NCI-H1930 (cell line): ENCODE measurements at places on chromosomes 12 and 14.

DNA sequence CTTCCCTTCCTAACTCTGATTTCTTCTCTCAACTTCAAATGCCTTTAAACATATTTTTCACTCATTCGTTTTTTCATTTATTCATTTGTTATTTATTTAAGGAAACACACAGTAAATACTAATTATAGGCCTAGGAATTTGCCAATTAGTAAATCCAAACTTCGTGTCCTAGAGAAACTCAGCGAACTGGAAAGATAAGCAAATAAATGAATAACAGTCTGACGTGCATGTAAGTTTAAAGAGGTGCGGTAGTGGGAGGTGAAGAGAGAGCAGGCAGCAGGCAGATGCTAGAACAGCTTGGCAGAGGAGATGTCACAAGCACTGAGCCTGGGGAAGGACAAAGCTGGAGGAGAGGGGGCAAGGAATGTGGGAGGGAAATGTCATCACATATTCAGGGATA is 228.2 kb downstream of the DPY19L2 start:
- DNase-seq, result no peak

DNA sequence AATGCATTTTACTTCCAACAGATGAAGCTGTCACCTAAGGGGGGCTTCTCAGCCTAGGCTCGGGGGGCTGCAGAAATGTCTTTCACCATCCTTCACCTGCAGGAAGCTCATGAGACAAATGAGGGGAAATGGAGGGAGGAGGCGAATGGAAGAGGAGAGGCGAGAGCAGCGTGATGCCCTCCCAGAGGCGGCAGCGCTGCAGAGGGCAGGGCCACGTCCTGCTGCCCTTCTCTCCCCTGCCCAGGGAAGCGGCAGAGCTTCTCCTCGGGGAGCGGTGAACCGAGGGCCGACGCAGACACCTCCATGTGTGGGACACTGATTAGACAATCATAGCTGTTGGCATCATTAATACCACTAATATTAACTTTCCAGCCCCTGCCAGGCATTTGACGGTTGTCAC is 78.3 kb downstream of the SERPINA3 start:
- DNase-seq, result no peak

DNA sequence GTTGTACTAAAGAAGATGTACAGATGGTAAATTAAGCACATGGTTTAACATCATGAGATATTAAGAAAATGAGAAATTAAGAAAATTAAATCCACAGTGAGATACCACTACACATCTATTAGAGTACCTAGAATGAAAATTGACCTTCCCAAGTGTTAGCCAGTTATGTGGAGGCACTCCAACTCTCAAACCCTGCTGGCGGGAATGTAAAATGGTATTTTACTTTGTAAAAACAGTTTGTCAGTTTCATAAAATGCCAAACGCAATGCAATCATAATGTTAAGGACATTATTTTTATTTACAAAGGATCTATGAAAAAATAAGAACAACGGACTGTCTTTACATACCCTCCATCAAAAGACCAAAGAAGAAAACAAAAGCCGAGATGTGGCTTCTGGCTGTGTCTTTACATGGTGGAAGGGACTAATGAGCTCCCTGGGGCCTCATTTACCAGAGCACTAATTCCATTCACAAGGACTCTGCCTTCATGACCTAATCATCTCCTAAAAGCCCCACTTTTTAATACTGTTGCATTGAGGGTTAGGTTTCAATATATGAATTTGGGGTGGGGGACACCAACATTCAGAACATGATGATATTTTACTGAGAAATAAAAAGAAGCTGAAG is 1178.7 kb downstream of the AACS start:
- DNase-seq, result no peak

- no peak for DNase-seq
These were observed 27.1 kb downstream of the CLIP1 start for GRCh38 chr12:122395319-122395718.

DNA sequence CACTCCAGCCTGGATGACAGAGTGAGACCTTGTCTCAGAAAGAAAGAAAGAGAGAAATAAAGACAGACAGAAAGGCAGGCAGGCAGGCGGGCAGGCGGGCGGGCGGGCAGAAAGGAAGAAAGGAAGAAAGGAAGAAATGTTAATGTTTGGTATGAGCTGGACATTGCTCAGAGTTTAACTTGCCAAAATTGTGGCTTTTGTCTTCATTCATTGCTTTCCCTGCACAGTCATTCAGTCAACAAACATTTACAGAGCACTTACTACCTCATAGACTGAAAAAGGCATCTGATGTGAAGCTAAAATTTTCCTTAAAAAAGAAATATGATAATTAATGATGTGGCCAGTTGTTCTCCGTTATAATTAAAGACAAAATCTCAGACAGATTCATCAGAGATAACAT is 247.1 kb downstream of the SPTSSA start:
- no peak for DNase-seq

- no peak for DNase-seq
These were observed 246.0 kb downstream of the ZFP36L1 start for GRCh38 chr14:68546839-68547238.

DNA sequence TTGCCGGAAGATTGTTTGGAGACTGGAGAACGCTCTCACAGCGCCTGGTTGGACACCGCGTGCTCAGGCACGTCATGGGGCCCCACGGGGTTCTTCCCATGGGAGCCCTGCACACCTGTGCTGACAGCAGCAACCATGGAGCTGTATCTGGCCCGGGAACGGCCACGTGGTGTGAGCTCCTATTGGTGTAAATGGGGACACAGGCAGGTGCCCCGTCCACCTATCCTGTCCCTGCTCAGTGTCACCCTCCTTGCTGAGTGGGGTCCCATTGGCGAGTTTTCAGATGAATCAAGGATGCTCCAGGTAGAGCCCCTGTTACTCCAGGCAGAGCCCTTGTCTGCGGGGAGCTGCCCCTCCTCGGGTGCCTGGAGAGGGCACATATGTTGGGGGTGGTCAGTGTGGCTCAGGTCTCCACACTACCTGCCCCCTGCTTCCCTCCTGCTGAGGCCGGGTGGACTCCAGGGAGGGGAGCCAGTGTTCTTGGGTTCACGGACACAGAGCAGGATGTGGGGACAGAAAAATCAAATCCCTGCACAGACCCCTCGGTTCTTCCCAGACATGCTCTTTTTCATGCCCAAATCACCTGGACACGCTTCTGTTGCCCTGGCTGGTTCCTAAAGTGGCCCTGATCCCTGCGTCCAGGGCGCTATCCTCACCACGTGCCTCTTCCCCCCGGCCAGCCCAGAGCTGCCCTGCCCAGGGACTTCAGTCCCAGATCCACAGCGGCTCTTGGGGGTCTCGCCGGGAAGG is 250.1 kb downstream of the ADGRD1 start:
- DNase-seq, result no peak

GRCh38 chr12:104756901-104757300 is 201.2 kb downstream of the SLC41A2 start:
- DNase-seq, result no peak

DNA sequence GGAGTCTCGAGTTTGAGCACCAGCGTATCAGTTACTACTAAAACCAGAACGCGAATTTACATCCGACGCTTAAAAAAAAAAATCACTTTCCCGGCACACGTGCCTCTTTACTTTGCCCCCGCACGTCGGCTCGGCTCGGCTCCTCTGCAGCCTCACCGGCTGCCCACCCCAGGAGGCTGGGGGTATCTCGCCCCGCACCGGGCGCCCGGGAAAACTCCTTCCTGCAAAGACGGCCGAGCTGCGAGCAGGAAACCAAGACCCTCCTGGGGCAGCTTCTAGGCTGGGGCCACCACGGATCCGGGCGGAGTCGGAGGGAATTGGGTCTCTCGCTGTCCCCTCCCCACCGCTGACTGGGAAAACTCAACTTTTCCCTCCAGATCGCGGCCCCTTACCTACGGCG is 610 bp downstream of the VSIG10 start:
- no peak for DNase-seq

GRCh38 chr14:77194706-77195105 is 13.1 kb downstream of the TMEM63C start:
- no peak for DNase-seq

DNA sequence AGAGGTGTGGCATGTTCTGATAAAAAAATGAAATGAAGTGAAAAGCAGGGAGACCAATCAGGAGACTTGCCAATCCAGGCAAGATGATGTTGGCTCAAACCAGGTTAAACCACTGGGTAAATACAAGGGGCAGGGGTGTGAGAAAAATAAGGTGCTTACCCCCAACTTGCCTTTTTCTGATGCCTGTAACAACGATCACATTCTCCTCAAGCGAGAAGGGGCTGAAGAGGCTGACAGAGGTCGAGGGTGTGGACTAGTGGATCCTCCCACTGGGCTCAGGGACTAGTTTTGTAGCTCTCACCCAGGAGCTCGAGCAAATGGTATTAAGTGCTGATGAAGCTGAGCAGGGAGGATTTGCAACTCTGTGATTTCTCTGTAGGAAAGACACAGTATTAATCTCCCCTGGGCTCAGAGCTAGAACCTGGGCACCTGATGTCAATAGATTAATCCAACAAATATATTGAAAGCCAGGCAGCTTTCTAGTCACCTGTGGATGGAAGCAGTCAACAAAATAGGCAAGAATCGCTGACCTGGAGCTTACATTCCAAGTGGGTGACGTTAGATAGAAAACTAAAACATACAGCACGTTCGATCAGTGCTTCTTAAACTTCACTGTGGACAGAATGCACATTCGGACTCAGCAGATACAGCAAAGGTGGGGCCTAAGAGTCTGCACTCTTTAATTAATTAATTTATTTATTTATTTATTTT is 15.2 kb upstream of the EAPP start:
- no peak for DNase-seq

DNA sequence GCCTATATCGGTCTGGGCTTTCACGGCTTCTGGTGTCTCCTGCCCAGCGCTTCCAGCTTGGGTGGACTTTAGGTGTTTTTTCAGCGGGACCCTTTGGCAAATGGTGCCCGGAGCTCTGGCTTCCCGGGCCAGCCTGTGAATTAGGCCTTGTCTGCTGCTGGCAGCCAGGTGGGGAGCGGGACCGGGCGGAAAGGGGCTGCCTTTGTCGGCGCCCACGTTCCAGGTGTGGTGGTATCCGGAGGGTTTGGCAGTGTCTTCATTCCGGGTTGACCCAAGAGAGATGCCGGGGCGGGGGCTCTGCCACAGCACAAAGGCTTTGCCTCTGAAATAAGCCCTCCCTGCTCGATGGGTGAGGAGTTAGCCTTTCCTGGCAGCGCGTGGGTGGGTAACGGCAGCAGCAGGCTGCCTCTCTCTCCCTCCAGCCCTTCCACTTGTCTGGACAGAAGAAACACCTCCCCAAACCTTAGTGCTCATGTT is 9.5 kb downstream of the RFLNA start:
- DNase-seq, result no peak

- DNase-seq, result no peak
These were observed 12.7 kb downstream of the C14orf132 start for GRCh38 chr14:96051642-96052540.

DNA sequence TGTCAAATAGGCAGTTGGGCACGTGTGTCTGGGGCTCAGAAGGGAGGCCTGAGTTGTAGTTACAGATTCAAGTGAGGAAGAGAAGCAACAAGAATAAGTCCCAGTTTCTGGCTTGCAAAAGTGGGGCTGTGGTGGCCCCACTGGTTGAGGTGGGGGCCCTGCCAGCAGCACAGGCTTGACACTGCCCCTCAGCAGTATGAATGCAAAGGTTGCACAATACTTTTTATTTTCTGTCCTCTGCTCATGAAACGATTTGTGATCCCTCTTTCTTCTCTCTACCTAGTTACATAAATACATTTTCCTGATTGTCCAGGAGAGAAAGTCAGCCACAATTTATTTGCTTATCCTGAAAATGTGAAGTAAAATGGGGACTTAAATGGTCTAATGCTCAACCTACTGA is 577.8 kb downstream of the AACS start:
- DNase-seq, result no peak

- DNase-seq, result no peak
These were observed 44.2 kb upstream of the DDX11 start for GRCh38 chr12:31029468-31029867.

DNA sequence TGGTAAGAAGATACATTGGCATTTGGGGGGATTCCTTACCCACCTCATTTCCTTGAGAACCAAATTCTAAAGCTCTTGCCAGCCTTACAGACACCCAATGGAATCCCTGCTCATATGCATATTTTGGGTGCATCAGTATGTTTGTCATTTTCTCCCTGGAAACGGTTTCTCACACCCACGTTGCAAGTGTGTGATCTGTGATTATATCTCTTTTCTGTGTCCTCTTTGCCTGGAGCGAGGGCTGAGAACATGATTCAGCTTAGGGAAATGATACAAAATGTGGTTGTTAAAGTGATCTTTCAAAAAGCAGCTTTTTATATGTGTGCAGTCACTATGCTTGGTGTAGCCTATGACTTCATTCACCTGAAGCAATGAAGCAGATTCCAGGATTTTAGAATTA is 52.0 kb downstream of the KCNMB4 start:
- no peak for DNase-seq

DNA sequence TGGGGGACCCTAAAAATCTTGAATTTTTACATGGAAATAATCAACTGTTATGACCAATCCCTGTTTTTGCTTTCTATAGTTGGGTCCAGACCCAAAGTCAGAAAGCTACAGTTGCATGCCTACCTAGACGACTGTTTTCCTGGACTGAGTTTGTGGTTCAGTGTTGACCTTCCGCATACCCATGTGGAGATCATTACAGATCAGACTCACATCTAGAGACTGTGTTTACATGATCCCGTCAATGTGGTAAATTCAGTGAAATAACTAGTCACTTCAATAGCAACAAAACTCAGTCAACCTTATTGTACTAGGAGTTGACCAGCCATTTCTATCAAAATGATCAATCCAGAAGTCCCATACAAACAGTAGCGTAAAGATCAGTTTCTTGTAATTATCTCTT is 257.6 kb downstream of the EGLN3 start:
- DNase-seq, result no peak

DNA sequence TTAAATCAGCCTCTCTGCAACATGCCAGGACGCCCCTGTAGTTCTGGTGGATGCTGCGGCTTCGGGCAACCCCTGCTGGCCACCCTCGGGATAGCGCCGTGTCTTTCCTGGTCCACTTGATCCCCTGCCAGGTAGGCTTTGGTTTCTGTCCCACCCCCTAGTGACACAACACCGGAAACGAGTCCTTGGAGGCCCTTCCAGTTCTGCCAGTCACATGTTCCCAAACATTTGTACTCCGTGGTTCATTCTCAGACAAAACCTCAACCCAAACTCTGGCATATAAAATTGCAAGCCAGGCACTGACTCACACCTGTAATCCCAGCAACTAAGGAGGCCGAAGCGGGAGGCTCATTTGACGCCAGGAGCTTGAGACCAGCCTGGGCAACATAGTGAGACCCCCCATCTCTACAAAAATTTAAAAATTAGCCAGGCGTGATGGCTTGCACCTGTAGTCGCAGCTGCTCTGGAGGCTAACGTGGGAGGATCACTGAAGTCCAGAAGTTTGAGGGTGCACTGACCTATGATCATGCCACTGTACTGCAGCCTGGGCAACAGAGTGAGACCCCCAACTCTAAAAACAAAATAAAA is 37.0 kb downstream of the RASAL1 start:
- DNase-seq, result no peak
